ENCODE measurements at places on chromosomes 5 and 9. TPM values are rescaled to one million over a fixed set of nuclear protein-coding genes. Genes with fewer than 3 reads are reported as not detected.

The STPG3 gene
- 0.37 TPM for total RNA-seq

The PRLR gene
- 2.3 TPM for total RNA-seq

DNA sequence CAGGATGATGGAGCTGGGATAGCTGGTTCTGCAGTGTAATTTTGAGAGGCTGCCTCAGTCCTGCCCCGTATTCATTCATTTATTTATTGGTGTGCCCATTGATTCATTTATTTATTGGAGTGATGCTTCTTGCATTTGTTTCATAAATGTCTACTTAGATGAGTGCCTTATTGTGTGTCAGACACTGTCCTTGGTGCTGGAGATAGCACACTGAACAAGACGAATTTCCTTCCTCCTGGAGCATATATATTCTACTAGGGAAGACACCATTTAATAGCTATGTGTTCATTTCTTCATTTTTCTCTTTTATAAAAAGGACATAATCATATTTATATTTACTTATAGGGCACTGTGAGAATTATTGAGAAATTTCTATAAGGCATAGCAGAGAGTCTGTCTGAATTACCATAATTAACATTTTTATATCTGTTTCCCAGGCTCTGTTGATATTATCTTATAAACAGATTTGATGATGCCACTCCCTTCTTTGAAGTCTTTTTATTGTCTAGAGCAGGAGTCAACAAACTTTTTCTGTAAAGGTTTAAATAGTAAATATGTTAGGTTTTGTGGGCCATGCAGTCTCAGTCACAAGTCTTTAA, 433.9 kb upstream of the ZNF608 start:
- no peak for DNase-seq

GRCh38 chr5:63155310-63155631, 576.7 kb downstream of the LRRC70 start:
- DNase-seq: no peak

The GMCL2 gene
- total RNA-seq: not detected

DNA sequence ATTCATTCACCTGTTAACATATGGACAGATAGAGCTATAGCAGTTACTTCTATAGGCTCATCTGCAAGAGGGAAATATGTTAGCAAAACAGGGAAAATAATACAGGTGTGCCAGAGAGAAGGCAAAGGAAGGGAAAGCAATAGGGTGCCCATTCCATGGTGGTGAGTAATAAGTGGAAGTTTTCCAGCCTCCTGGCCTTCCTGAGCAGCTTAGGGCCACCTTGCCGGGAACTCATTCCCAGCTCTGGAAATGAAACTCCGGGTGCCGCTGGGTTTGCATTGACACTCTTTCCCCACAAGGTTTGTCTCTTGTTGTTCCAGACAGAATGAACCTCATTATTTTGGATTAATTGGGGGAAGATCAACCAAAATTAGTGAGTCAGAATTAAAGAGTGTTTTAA, 58.4 kb downstream of the SLC1A3 start:
- DNase-seq: no peak

DNA sequence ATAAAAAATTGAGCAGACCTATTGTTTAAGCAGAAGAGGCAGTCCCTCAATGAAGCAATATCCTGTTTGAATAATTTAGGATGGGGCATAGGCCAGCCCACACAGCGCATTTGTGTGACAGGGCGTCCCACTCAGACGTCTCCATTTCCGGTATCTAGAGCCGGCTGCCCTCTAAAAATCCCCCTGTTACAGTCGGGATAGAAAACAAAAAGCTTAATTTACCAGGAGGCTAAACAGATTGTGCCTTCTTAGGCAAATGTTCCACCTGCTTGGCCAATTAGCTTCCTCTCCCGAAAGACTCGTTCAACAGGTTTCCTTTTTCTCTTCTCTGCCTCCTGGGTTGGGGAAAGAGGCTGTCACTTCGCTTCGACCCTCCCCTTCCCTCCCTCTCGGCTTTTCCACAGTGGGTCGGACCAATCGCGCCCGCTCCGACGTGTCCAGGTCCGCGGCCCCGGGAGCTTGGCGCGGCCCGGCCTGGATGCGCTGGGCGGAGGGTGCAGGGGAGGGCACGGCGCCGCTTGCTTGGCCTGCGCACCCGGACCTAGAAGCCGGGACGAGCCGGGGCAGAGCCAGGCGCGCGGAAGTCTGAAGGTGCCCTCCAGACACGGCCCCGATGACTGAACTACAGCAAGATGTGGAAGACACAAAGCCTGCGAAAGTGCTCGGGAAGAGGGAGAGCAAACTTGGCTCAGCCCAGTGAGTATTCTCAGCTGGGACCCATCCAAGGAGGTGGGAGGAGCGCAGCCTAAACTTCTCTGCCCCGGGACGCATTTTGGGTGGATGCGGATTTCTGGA, at the start of gene GRAMD2B:
Gene GRAMD2B (plus strand): TSS at position 416 of the 795 bp plus-strand sequence. CDS start 198 bp downstream, at position 614.
- peak; percentile 53 for DNase-seq

The IFNA21 gene
- total RNA-seq: not detected

The PCDHGB1 gene
- total RNA-seq: 0.37 TPM

GRCh38 chr9:13705373-13705772, 425.9 kb upstream of the MPDZ start:
- DNase-seq: no peak

DNA sequence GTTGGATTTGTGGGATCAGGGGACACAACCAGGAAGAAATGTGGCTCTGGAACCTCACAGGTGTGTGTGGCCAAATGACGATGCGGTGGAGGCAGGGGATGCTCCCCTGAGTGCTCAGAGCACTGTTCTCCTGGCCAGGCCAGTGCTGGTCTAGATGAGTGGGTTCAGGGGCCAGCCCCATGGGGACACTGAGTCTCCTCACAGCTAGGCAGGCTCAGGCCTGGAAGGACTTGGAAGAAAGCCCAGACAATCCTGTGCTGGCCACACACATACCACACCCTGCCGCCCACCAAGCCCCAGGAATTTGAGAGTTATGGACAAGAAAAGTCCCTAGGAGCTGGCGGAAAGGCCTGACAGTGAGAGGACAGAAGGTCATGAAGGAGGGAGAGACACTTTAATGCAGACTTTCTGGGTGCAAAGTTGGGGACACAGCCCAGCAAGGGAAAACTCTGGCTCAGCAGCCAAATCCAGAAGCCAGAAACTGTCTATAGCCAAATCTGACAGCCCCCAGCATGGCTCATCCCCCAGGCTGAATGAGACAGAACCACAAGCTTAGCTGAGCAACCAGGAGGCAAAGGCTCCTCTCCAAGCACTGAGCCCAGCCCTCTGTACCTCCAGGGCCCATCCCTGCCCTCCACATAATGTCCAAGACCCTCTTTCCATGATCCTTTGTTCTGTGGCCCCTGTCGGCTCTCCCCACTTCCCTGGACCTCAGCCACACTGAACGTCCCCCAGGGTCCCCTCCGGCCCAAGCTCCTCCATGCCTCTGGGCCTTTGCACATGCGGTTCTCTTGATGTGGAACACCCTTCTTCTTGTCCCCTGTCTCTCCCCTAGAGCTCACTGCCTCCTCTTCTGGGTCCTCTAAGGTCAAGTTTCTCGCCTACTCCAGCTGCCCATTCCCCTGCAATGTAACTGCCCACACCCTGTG, 22.4 kb downstream of the LHX6 start:
- no peak for DNase-seq

- no peak for DNase-seq
These were observed 37.1 kb upstream of the RAPGEF6 start for GRCh38 chr5:131671994-131672655.

DNA sequence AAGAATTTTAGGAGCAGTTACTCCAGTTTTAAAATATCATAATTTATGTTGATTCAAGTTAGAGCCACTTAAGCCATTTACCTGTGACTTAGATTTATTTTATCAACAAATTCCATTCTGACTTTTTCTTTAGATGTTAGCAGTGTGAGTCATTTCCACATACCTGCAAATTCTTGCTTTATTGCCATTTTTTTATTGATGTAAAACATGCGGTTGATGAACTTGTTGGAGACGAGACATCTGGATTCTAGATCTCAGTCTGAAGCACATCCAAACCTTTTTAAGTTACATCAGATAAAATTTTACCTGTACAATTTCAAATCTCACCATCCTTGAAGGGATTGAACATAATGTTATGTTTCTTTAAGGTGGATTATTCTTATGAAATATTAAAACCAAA, 240.9 kb downstream of the IRX1 start:
- no peak for DNase-seq

GRCh38 chr9:106867286-106867685, 4.3 kb downstream of the ZNF462 start:
- no peak for DNase-seq
